Stimulated activated CD8-positive, alpha-beta memory T cell treated with anti-CD3 and anti-CD28 coated beads, Interleukin-15, amount 100 ng/mL, for 48 hours (primary cell): ENCODE measurements at places on chromosomes 3 and 15.

- no peak for DNase-seq
Measured at GRCh38 chr3:168239287-168239686, 143.6 kb upstream of the GOLIM4 start.

GRCh38 chr15:67199391-67199790 is 55.1 kb downstream of the AAGAB start:
- no peak for DNase-seq

DNA sequence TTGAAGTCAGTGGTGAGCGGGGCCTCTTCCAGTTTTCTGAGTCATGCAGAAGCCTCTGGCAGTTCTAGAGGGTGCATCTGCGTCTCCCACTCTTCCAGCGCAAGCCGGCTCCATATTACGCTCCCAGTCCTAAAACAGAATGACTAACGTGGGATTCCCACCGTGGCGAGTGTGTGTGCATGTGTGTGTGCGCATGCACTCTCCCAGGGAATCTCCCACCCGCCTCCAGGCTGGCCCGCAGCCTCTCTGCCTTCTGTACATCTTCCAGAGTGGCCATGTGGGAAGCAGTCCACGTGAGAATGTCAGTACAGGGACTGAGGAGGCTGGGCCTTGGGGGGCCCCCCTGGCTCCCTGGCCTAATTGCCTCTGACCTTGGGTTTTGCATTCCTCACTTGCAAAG is 87.7 kb downstream of the LSM3 start:
- DNase-seq = no peak

DNA sequence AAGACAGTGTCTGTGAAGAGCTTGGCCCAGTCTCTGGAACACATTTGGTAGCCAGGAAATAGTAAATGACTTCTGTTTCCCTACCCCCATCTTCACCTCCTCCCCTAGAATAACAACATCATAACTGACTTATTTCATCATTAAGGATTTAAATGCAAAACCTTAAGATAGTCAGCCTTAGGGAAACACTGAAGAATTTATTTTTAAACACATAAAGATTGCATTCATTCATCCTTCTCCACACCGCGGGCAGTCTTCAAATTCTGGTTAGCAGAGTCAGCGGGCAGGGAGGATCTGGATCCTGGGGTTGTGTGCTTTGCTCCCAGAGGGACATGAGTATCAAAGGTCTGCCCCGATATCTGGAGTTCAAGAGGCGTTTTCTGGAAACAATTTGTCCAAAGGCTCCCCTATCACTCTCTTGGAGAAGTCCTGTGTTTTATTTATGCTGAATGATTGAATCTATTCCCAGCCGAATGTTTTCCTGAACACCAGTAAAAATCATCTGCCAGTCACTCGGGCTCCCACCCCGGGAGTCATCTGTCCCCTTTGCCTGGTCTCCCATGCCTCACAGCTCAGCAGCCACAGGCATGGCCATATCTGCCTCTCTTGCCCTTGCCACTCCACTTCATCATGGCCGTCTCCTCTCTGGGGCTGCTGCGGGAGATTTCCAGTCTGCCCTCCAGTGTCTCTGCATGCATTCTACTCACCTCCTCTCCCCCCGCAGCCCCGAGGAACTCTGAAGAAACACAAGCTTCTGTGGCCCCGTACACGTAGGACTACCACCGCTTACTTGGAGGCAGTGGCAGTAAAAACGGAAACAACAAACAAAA is 234.7 kb upstream of the CTDSPL start:
- no peak for DNase-seq

GRCh38 chr3:43411429-43411828 is 125.1 kb downstream of the SNRK start:
- DNase-seq = no peak

DNA sequence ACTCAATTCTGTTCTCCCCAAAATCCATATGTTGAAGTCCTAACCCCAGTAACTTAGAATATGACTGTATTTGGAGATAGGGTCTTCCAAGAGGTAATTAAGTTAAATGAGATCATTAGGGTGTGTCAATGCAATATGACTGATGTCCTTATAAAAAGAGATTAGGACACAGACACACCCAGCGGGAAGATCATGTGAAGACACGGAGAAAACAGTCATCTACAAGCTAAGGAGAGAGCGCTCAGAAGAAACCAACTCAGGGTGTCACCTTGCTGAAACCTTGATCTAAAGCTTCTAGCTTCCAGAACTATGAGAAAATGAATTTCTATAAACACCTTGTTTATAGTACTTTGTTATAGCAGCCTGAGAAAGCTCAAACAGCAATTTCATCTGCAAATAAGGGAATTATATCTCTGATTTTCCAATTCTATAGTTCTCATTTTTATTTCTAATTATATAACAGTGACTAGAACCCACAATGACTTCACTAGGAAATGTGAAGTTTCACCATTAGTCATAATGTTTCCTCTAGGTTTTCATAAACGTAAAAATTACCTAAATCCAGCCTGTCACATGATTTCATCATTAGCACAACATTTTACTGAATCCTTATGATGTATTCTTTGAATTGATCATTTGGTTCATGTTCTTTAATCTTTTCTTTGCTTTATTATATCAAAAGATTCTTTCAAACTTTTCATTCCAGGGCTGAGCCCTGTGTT is 459.1 kb upstream of the MDFIC2 start:
- no peak for DNase-seq

DNA sequence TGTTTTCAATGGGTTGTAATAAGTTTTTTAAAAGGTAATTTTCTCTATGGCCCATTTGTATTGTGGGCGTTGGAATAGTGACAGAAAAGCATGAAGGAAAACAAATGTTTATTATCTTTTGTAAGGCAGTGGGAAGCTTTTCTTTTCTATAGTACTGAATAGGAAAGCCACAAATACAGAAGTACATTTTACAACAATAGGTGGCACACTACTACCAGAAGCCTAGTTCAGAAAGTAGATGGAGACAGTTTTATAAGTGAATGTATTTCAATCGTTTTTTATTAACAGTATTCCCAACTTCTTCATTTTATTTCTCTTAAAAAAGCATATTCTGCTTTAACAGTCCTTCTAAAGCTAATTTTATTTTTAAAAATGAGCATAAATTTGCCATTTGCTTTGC is 296.7 kb downstream of the PTPRG start:
- no peak for DNase-seq

DNA sequence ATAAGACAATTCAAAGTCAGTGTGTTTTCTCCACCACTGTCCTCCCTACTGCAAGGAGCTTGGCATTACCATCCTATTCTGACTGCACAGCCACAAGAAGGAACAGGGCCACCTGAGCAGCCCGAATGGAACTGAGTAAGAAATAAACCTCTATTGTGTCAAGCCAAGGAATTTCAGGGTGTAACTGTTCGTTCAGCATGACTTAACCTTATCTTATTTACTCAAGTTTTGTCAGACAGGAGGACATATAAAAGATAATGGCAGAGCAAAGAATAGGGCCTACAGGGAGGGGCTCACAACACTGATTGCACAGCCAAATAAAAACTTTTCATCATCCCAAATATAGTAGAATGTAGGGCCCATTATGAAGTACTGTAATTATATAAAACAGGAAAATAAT is 236.1 kb downstream of the NEK10 start:
- DNase-seq = no peak

- no peak for DNase-seq
Measured at GRCh38 chr15:38066612-38067011, 132.2 kb downstream of the TMCO5A start.

DNA sequence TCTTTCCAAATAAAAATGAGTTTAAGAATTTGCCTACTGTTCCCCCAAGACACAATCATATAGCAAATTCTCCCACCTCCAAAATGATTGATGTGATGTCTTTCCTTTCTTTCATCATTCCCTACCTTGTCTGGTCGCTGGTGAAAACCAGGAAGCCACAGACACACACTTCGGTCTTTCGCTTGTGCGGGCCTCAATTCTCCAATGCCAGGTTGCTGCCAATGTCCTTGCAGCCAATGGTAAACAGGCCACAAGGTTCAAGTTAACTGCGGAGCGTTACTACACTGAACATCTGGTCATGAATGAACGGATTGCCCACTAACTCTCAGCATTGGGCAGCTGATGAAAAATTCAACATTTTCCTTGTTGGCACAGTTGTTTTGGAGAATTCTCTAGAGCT is 192.2 kb downstream of the FOXP1 start:
- no peak for DNase-seq

- no peak for DNase-seq
Measured at GRCh38 chr3:78757731-78758130, 1010.1 kb downstream of the ROBO1 start.

DNA sequence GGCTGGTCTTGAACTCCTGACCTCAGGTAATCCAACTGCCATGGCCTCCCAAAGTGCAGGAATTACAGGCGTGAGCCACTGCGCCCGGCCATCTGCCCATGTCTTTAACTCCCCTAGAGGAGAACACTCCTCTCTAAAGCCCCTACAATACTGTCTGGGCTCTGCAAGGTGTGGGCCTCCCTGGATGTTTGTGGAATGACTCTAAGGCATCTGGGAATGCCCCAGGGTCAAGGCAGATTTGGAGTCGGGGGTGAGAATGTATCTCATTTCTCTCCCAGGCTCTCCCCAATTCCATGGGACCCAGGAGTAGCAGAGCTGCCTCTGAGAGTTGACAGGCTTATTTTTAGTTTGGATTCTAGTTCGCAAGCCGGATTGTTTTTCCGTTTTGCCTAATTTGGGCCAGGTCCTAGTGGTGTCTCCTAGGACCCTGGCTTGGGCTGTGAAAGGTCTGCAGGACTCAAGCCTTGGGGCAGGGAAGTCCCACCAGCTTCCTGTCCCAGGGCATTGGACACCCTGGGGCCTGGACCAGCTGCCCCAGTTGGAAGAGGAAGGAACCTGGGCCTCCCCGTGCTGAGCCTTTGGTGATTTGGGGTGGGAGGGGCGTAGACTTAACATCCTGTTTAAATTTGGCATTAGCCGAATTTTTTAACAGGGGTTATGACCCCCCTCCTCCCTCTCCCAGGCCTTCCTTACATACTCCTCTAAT is 53.5 kb downstream of the MAGEF1 start:
- no peak for DNase-seq

- DNase-seq = no peak
Measured at GRCh38 chr3:132267391-132267993, 49.7 kb upstream of the ACP3 start.

DNA sequence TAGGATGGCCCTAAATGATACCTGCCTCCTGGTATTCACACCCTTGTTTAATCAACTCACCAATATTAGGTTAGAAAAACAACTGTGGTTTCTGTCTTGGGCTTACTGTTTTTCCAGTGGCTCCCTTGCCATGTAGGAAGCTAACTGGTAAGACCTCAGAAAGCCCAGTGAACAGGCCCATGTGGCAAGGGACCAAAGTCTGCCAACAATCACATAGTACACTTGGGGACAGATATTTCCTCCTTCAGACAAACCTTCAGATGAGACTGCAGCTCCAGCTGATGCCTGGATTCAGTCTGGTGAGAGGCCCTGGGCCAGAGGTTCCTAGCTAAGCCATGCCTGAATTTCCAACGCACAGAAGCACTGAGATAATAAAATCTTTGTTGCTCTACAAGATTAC is 96.1 kb downstream of the GSK3B start:
- no peak for DNase-seq

DNA sequence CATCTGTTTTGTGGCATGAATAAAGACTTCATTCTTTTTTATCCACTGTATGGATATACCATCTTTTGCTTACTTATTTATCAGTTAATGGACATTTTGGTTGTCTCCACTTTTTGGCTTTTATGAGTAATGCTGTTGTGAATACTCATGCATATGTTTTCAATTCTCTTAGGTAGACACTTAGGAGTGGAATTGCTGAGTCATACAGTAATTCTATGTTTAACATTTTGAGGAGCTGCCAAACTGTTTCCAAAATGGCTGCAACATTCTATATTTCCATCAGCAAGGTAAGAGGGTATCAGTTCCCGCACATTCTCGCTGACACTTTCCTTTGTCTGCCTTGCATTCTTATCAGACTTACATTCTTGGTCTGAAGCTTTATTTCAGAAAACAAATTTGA is 191.1 kb downstream of the WNT5A start:
- no peak for DNase-seq

- DNase-seq = no peak
Measured at GRCh38 chr15:86089422-86089821, 9.8 kb downstream of the AGBL1 start.

- DNase-seq = no peak
Measured at GRCh38 chr3:141649871-141650270, 88.2 kb upstream of the RNF7 start.

GRCh38 chr3:65712140-65712539 is 326.6 kb downstream of the MAGI1 start:
- no peak for DNase-seq

GRCh38 chr15:86077070-86077469 is 2.6 kb upstream of the AGBL1 start:
- no peak for DNase-seq

- DNase-seq = no peak
Measured at GRCh38 chr3:195885036-195885891, 23.1 kb downstream of the TNK2 start.

DNA sequence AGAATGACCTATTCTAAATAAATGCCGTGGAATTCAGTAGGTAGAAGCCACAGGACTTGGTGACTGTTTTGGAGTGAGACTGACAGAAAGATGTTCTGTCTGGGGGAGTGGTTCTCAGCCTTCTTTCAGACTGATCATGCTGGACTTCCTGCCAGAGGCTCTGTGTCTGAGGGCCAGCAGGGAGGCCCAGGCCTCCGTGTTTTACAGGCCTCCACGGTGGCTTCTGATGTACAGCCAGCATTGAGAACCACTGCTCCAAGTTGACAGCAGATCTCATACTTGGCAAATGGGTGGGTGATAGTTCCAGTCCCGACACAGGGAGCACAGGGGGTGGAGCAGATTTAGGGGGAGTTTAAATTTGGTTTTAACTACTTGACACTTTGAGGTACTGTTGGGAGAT is 6.7 kb upstream of the PIGZ start:
- no peak for DNase-seq

DNA sequence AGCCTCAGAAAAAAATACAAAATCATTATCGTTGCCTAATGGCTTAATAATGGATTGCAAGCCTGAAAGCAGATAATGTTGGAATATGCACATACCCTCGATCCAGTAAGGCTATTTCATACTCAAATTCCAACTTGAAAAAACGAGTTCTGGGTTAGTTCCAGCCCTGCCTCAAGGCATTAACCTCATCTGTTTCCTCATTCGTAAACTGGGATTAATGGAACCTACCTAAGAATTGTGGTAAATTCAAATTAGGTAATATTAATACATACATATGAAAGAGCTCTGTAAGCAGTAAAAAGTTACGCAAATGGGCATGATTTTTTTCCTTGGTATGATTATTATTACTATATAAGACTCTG is 107.5 kb downstream of the SRGAP3 start:
- DNase-seq = no peak
